ENCODE measurements at places on chromosomes 5 and 9.

DNA sequence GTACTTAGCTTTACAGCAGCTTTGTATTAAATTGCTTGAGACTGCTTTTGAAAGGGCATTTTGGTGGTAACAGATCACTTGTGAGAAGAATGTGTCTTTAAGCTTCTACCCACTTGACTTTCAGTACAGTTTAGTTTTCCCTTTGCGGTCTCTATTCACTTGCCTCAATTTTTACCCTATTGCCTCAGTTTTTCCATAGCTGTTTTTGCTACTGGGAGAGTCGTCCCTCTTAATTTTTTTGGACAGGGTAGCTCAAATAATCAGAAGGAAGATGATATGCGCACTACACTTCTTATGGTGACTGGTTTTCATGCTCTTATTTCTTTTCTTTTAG, 18.8 kb downstream of the UGCG start:
- peak; percentile 53 for DNase-seq

DNA sequence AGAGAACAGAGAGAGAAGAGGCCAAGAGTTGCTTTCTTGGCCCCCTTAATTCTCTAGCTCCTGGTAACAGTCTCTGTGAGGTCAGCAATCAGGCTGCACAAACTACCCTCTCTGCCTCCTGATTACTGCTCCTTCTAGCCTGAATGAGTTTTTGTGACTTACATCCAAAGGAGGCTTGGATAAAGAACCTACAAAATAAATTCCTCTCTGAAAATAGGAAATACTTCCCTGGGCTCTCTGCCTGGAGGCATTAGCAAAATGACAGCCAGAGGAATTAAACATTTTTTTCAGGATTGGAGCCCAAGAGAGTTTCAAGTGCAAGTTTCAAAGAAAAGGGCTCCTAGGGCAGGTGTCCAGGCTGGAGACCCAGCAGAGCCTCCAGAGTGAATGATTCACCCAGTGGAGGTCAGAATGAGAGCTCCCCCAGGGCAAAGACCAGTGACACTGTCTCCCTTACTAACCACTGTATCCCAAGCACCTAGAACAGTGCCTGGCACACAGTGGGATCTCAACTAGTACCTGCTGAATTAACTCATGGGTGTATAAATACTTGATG, 162.5 kb downstream of the SPOCK1 start:
- no peak for DNase-seq

DNA sequence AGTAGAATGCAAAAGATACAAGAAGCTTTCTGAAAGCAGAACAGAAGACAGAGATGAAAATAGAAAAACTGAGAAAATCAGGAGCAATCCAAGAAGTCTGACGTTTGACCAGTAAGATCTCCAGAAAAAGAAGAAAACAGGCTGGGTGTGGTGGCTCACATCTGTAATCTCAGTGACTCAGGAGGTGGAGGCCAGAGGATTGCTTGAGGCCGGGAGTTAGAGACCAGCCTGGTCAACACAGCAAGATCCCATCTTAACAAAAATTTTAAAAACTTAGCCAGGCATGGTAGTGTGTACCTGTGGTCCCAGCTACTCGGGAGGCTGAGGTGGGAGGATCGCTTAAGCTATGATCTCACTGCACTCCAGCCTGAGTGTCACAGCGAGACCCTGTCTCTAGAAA, 15.9 kb downstream of the RETREG1 start:
- no peak for DNase-seq

GRCh38 chr9:109908459-109909390, 128.7 kb downstream of the PALM2AKAP2 start:
- DNase-seq, result no peak

DNA sequence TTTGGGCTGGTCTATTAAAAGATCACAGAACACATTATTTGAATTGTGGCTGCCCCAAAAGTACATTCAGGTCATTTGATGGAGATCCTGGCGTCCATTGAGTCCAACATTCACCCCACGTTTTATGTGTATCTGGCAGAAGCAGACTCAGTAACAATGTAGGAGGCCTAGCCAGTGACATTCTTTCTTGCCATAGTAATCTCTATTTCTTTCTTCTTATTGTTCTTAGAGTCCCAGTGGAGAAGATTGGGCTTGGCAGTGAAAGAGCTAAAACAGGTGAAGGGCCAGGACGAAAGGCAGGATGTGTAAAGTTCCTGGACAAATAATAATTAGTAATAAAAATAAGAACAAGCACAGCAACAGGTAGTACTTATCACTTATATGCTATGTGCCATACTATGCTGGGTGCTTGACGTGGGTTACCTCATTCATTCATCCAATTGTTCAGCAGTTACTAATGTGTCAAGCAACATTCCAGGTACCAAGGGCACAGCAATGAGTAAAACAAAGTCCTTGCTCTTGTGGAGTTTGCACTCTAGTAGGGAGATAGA, 12.6 kb upstream of the ANKH start:
- no peak for DNase-seq

Measured in activated CD4-positive, alpha-beta T cell treated with anti-CD3 and anti-CD28 coated beads, Interleukin-2, Interleukin-6, amounts not matched to agents 100 ng/mL and 50 ng/mL, durations not matched to agents 16 hours and 8 hours (primary cell).